ENCODE measurements at places on chromosomes 1 and 21.

GRCh38 chr1:237901299-237901934 lies 10.7 kb upstream of the ZP4 start:
- no peak for DNase-seq

- no peak for DNase-seq
These were observed 98.2 kb upstream of the USH2A start for GRCh38 chr1:216521477-216521876.

- DNase-seq, result no peak
These were observed 66.3 kb upstream of the EDEM3 start for GRCh38 chr1:184820956-184821355.

- no peak for DNase-seq
These were observed 297.9 kb upstream of the GREM2 start for GRCh38 chr1:240909701-240910457.

DNA sequence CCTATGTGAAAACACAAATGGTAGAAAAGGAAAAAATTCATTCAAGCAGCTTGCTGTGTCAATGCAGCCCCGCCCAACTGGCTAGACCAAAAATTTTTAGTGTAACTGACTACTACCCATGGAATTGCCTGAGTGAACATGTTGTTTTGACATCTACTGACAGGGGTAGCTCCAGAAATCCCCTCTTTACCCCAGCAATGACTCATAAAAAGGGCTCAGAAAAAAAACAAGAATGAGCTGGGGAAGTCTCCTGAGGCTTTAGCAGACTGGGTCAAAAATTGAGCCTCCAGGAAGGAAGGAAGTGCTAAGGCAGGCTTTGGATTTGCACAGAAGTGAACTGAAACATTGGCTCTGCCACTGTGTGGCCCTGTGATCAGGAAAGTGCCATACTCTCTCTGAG lies 24.4 kb upstream of the FGGY start:
- DNase-seq, result no peak

DNA sequence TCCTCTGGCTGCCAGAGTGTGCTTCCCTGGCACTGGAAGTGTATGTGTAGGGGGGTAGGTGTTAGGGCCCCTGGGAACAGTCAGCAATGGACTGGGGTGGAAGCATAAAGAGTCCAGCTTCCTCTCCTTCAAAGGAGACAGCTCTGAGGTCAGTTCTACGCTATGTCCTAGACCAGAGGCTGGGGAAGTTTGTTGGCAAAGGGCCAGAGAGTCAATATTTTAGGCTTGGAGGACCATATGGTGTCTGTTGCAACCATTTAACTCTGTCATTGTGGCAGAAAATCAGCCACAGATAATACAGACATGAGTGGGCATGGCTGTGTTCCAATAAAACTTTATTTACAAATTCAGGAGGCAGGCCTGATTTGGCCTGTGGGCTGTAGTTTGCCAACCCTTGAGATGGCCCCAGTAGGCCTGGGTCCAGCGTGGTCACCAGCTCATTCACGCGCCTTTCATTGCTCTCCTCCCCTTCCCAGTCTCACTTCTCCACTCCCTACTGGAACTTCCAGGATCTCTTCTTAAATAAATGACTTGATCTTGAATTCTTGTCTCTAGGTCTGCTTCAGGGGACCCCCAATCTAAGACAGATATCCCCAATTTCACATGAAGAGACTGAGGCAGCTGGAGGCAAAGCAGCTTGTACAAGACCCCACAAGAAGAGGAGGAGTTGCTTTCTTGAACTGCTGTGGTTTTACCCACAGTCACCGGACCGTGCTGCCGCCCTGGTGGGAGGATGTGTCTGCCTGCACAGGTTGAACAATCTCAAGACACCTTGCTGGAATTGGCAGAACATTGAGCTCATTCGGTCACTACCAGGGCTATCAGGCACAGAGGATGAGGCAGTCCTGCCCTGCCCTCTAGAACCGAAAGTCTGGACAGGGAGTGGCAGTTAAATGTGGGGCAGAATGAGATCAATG lies 162.4 kb upstream of the POU3F1 start:
- DNase-seq, result no peak

GRCh38 chr1:24748191-24749121 lies 3.2 kb downstream of the CLIC4 start:
- DNase-seq, result no peak

- DNase-seq, result peak; percentile 81
These were observed 8.5 kb downstream of the KYAT3 start for GRCh38 chr1:88983791-88984559.

DNA sequence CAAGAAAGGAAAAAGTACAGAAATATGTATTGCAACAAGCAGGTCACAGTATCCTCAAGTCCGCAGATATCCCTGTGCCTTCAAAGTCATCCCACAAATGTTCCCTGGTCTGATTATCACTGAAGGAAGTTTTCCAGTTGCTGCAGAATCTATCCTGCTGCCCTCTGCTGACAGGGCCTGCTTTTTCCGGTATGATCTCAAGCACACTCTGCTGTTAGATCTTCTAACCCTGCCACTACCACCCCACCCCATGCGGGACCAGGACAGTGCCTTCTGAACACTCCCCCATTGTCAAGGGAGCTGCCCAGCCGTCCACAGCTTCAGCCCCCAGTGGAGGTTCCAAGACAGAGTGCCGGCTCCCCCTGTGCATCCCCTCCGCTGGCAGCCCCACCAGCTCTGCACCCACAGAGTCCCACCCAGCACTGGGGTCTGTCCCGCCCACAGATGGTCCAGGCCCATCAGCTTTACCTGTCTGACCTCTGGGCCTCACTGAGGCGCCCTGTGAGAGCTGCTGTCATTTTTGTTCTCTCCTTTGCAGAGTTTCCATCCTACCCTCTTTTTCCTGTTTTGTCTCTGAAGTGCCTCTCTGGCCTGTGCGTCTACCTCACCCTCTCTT lies 27.9 kb downstream of the FAM163A start:
- DNase-seq, result no peak

GRCh38 chr1:40338745-40339419 lies 21.8 kb upstream of the COL9A2 start:
- peak; percentile 92 for DNase-seq

DNA sequence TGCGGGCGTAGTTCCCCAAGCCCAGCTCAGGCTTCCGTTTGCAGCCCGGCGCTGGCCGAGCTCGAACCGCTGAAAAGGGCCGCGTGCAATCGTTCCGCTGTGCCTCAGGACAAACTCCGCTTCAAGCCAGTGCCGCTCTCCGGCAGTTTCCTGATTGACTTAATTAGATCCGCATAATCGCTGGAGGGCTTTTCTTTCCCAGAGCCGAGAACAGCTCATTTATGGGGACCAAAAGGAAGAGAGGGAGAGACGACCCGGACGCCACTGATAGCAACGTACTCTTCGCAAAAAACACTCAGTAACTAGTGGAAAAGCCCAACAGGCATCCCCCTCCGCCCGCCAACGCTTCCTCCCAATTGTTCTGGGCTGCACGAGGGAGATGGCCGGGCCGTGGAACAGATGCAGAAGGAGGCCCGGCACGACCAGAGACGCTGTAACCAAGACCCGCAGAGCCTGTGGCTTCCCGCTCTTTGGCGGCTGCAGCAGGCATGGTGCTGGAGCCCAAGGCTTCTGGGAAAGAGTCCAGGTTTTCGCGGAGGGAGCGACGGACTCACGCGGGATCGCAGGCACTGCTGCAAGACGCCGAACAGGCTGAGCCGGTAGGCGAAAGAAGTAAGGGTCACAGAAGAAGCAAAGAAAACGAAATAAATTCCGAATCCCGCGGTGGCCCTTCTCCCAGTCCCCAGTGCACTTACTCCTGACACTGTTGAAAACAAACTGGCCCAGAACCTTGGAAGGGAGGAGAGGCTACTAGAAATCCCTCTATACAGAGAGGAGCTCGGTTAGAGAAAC lies 3.6 kb upstream of the FOXD2 start:
- no peak for DNase-seq

DNA sequence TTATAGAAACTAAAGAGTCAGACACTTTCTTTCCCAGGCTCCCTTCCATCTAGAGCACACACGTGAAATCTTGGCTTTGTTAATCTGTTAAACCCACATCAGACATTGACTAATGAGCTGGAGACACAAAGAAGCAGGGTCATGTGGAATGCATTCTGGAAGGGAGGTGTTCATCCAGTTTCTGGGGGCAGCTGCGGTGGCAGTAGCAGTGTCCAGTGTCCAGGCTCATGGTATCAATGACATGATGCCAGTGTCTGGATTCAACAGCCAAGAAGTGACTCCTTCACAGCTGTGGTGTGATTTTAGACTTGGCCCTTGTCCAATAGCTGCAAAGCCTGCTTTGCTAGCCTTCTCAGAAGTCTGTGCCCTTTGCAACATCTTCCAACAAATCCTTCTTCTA lies 95.2 kb downstream of the NTPCR start:
- DNase-seq, result no peak

GRCh38 chr21:45937721-45938452 lies 43.7 kb upstream of the COL6A1 start:
- no peak for DNase-seq

DNA sequence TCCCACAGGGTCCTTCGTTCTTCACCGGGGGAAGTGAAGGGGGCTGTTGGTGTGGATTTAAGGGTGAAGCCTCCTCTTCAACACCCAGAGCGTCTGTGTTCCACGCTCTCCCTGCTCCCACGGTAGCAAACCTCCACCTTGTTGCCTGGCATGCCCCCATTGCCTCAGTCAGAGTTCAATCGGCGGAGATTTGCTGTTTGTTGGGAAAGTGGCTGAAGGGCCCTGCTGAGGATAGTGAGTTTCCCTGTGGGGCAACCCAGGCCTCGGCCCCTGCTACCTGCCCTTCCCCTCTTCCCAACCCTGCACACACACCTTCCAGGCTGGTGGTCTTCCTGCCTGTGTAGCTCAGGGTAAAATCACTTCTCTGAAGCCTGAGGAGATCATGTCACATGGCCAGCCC lies 60.5 kb downstream of the TOR1AIP2 start:
- DNase-seq, result no peak

GRCh38 chr1:237672748-237673147 lies 218.0 kb downstream of the ZP4 start:
- DNase-seq, result peak; percentile 0

- DNase-seq, result no peak
These were observed 57.8 kb upstream of the CD1D start for GRCh38 chr1:158122833-158123388.

DNA sequence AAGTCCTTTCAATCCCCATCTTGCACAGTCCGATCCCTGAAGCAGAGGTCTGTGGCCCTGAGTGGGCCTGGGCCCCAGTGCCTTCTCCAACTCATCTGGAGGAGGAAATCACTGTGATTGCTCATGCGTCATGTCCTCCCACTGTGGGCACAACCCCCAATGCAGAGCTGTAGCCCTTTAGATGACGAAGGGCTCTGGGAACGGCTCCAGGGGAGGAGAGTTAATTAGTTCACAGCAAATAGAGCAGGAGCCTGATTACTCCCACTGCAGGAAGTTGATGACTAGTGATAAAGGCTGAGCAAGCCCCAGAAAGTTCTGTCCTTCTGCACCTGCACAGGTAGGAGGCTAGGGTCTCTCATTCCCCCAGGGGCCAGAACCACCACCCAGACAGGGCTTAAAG lies 111.5 kb downstream of the CCDC185 start:
- DNase-seq, result no peak

DNA sequence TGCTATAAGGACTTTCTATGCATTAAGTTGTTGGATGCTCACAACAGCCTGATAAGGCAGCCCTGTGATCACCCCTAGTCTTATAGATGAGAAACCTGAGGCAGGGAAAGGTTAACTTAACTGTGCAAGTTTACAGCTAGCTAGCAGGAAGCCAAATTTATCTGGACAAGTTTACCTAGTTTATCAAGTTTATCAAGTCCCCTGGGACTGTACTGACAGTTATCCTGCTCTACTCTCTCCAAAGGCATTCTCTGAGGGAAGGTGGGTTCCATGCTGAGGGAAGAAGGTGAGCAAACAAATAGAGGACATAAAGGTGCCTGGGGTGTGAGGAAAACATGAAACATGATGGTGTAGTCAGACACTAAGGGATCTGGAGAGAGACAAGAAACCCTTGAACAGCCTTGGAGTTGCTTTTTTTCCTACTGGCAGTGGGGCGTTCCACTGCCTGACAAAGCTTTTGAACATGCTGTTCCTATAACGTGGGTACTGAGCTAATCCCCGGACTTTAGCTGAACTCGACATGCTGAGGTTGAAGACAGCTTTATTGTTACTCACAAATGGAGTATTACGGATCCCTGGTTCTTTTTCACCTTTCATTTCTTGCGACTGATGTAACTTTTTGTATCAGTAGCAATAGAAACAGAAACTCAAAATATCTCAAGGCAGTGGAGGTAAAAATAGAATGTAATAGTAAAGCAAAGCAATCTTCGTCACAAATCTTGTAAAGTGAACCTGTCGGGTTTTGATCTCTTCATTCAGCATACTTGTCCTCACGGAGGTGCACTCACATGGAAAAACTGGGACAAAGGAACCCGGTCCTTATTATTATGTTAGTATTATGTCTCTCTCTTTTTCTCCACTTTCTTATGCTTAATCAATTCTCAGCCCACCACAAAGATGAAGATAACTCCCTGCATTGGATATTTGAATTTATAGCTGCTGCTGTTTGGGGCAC lies 42.4 kb upstream of the ESRRG start:
- DNase-seq, result no peak

GRCh38 chr1:7686301-7686850 lies 84.7 kb upstream of the VAMP3 start:
- DNase-seq, result no peak

DNA sequence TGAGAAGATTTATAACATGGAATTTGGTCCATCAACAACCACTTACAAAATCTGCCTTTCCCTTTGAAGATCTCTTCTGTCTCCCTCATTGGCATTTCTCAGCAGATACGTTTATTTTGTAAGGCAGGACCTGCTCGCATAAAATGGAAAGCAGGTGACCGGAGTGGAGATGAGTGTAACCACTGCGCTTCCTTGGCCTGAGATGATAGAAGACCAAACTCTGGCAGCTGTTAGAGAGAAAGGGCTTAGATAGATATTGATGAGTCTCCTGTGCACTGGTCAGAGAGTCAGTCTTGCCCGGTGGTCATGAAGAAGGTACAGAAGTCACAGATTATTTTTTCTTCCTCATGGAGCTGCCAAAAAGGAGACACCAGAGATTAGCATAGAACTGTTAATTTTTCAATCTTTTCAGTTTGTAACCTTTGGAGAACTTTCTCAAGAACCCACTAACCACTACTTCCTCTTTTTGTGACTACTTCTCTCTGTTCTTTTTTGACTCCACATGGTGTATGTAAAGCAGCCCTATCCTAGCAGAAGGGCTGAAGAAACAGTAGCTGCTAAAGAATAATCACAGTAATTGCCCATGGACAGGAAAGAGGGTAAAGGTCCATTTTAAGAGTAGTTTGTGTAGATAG lies 47.6 kb downstream of the FCRL3 start:
- DNase-seq, result peak; percentile 9

GRCh38 chr1:230568008-230568407 lies 74.3 kb upstream of the COG2 start:
- no peak for DNase-seq

- no peak for DNase-seq
These were observed 114.6 kb downstream of the IER5 start for GRCh38 chr1:181202986-181203555.

DNA sequence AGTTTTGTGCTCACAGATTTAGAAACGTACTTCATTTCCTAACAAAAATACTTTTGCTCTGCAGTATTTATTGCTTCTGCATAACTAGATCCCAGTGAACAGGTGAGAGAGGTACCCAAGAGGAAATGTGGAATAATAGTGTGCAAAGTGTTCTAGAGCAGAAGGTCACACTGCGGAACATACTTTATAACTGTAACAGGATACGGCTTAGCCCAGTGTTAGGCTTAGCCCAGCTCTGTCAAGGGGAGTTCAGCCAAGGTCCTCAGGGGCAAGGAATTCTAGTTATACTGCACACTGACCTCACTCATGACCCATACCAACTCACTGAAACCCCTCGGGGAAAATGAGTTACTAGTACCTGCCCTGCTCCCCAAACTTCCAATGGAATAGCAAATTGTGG lies 55.3 kb downstream of the PTPN14 start:
- DNase-seq, result no peak

- DNase-seq, result peak; percentile 35
These were observed 47.1 kb upstream of the PLA2G2C start for GRCh38 chr1:20233394-20233793.

Data from CD4-positive, alpha-beta T cell treated with Interleukin-21 for 1 hour (primary cell).